A549 treated with Hydrocortisone at 1 μM for 4 hours (cell line): ENCODE measurements at places on chromosomes 16 and 17. TPM values are rescaled to one million over a fixed set of nuclear protein-coding genes. Genes with fewer than 3 reads are reported as not detected.

The SLC16A13 gene
- total RNA-seq, result 6.5 to 9.3 TPM (median 8.9 TPM) in 5 replicates

The CTRB1 gene
- total RNA-seq, result not detected in 5 replicates

The PIK3R5 gene
- 0.06 to 0.09 TPM in 2 of 5 replicates, not detected in the others for total RNA-seq

The PTGES3L gene
- total RNA-seq, result 0.95 to 1.4 TPM (median 1.1 TPM) in 5 replicates

The AOC3 gene
- total RNA-seq, result 1.1 to 2.1 TPM (median 1.4 TPM) in 5 replicates

The GDPD3 gene
- 1.2 to 1.5 TPM (median 1.3 TPM) in 5 replicates for total RNA-seq

The UBTF gene
- total RNA-seq, result 86.3 to 105 TPM (median 89.9 TPM) in 5 replicates

The FBXO39 gene
- total RNA-seq, result not detected in 5 replicates

The SSTR5 gene
- 0.38 to 0.74 TPM (median 0.59 TPM) in 5 replicates for total RNA-seq

The SLC6A2 gene
- total RNA-seq, result 0.10 to 0.14 TPM (median 0.12 TPM) in 3 of 5 replicates, not detected in the others

The ZPBP2 gene
- not detected in 5 replicates for total RNA-seq

The ATAD5 gene
- total RNA-seq, result 3.1 to 5.3 TPM (median 4.3 TPM) in 5 replicates

The ITGAX gene
- 1.0 to 1.5 TPM (median 1.1 TPM) in 5 replicates for total RNA-seq

The SLC46A1 gene
- 16.7 to 20.9 TPM (median 19.8 TPM) in 5 replicates for total RNA-seq

The C16orf46 gene
- 0.50 to 0.99 TPM (median 0.85 TPM) in 5 replicates for total RNA-seq

The GLIS2 gene
- total RNA-seq, result 22.2 to 27.5 TPM (median 25.3 TPM) in 5 replicates

The RAB11FIP4 gene
- 1.2 to 1.8 TPM (median 1.7 TPM) in 5 replicates for total RNA-seq

The MYH11 gene
- total RNA-seq, result 0.05 to 0.22 TPM (median 0.05 TPM) in 5 replicates

The RHBDL1 gene
- 0.63 to 1.6 TPM (median 1.1 TPM) in 5 replicates for total RNA-seq

The DPEP3 gene
- not detected in 5 replicates for total RNA-seq

The C16orf96 gene
- 0.05 to 0.08 TPM (median 0.06 TPM) in 4 of 5 replicates, not detected in the other for total RNA-seq

The KIF18B gene
- 32.9 to 38.1 TPM (median 37.3 TPM) in 5 replicates for total RNA-seq

The CIAO2B gene
- 127 to 194 TPM (median 183 TPM) in 5 replicates for total RNA-seq

The GRB7 gene
- total RNA-seq, result 3.1 to 5.2 TPM (median 3.9 TPM) in 5 replicates

The SYNGR2 gene
- total RNA-seq, result 129 to 201 TPM (median 183 TPM) in 5 replicates

The TNP2 gene
- not detected in 5 replicates for total RNA-seq

The ANKRD40CL gene
- not detected in 5 replicates for total RNA-seq

The RNF222 gene
- total RNA-seq, result not detected in 5 replicates

The MT1E gene
- 0.13 to 0.17 TPM in 2 of 5 replicates, not detected in the others for total RNA-seq
